ENCODE measurements at places on chromosomes 6 and 20.

- peak; percentile 17 for DNase-seq
Measured at GRCh38 chr6:155040901-155041650, 46.0 kb downstream of the TIAM2 start.

GRCh38 chr6:160027931-160028330 lies 59.0 kb downstream of the IGF2R start:
- DNase-seq = no peak

- no peak for DNase-seq
Measured at GRCh38 chr6:32658268-32658897, 8.1 kb downstream of the HLA-DQB1 start.

DNA sequence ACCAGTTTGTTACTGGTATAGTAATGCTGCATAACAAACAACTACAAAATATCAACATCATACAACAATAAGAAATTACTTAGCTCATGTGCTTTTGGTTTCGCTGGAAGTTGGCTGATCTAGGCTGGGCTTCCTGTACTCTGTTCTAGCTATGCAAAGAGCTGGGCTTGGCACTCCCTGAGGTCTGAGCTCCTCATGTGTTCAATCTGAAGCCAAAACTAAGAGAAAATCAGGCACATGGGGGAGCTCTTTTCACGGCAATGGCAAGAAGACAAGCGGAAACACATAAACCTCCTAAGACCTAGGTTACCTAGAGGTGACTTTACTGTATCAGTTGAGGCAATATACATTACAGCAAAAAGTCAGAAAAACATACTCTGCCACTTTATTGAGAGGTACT lies 574.2 kb downstream of the KHDRBS2 start:
- no peak for DNase-seq

DNA sequence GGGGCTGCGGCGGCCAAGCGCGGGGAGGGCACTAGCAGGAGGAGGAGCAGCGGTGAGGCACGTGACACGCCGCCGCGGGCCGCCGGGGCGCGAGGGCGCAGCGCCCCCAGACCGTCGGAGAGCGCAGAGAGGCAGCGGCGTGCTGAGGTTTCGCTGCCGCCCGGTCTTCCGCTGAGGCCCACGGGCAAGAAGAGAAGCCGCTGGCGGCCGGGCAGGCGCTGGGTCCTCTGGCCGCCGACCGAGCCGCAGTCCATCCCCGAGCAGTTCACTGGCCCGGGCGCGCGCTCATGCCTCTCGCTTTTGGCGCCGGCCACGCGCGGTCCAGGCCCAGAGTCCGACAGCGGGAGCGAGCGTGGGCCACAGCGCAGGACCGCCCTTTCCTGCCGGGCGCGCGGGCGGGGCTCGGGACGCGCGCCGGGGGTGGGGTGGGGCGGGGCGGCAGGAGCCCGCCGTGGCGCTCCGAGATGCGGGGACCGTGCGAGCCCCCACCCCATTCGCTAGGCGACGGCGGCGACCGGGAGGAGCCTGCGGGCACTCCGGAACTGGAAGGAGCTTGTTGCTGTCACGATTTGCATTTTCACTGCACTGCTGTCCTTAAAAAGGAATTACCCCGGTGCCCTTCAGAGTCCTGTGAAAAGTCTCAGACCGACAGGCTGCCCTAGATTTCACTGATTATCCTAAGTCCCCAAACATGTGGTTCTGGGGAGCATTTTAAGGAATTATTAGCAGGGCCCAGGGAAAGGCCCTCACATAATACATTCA lies at the start of gene MCUR1:
Gene MCUR1, minus strand, starts transcription at position 382 of the 762 bp plus-strand sequence. Its CDS starts 128 bp downstream, at position 254.
- peak; percentile 92 for DNase-seq

- no peak for DNase-seq
Measured at GRCh38 chr6:151065027-151065815, 174.5 kb upstream of the AKAP12 start.

GRCh38 chr6:24187965-24188577 lies 62.1 kb downstream of the NRSN1 start:
- DNase-seq = no peak

DNA sequence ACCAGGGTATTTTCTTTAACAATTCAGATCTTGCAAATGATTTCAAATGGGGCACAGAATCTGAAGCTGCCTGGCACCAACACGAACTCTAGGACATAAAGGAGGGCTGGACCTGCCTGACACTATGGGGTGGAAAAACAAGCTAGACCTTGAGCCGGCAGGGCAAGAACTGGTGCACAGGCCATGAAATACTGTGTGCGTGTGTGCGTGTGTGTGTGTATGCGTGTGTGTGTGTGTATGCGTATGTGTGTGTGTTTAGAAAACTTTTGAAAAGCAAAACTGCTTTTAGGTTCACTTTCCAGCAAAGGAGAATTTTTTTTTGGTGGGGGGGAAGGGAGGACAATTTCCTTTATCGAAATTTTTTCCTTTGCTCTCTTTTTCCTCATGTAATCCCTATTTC lies 11.9 kb upstream of the QKI start:
- DNase-seq = no peak

DNA sequence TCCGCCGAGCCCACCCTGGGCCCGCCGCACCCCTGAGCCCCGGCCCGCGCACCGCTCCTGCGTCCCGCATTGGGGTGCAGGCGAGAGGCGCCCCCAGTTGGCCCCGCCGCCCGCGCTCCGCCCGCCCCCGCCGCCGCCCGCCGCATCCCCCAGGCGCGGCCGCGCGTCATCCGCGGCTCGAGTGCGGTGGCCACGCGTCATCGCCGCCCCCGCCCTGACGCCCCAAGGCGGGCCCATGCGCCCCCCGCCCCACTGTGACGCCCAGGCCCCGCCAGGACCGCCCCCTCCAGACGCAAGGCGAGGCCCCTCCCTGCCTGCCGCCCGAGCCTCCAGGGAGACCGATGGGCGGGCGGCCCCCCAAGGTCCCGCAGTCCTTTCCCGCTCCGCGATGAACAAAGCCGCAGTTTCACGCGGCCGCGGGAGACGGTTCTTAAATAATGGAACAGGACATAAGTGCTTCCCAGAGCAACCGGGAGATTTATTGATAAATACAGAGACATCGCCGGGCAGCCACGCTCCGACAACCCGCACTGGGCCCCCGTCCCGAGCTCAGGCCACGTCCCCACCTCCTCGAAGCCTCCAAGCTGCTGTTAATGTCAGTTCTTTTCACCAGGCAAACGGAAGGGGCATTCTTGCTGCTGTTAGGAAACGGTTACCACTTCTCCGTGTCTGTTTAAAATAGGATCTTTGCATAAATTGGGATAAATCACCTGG lies at the start of gene ANKRD60:
Gene ANKRD60, minus strand, starts transcription at position 170 of the 714 bp plus-strand sequence. Its CDS starts 0 bp downstream, at position 170.
- no peak for DNase-seq

DNA sequence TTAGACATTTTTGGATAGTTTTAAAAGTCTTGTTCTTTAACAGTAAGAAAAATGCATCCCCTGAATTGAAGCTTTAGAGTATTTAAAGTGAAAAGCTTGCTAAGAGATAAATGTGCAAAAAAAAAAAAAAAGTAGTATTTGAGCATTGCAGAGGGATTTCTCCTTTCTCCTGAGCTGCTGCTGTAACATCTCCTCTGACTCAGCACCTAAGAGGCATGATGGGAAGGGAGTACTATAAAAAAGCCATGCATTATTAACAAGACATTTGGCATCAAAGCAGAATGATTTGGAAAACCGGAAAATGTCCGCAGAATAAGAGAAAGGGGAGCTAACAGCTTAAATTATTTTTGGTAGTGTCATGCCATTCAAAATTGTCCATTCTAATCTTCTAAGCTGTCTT lies 27.9 kb downstream of the B4GALT5 start:
- peak; percentile 35 for DNase-seq

GRCh38 chr20:51695574-51696303 lies 72.5 kb downstream of the ATP9A start:
- no peak for DNase-seq

GRCh38 chr6:159931846-159932245 lies 37.0 kb upstream of the IGF2R start:
- DNase-seq = no peak

GRCh38 chr6:13486679-13487121 lies 700 bp downstream of the GFOD1 start:
- DNase-seq = peak; percentile 64

- no peak for DNase-seq
Measured at GRCh38 chr6:167471548-167471930, 146.7 kb downstream of the TTLL2 start.

GRCh38 chr20:16538779-16539178 lies 34.5 kb downstream of the KIF16B start:
- DNase-seq = no peak

- no peak for DNase-seq
Measured at GRCh38 chr20:60054716-60055634, 96.8 kb downstream of the CDH26 start.
